SHP77 treated with DMSO at 0.1 percent for 48 hours (cell line): ENCODE measurements at places on chromosomes 6 and 20.

DNA sequence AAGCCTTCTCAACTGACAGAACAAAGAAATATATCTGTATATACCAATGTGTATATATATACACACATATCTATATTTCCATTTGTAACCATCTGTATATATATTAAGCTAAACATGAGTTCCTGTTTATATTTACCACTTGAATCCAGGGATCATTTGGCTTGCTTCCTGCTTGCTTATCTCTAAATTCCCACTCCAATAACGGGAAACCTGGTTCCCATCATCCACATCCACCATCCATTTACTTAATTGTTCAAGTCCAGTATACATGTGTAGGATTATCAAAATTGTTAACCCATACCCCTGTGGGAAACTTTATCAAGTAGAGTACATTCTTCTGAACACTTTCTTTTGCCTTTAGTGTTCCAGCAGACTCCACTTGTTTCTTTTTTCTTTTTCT is 12.5 kb upstream of the SOX12 start:
- no peak for DNase-seq

GRCh38 chr6:165204807-165205545 is 104.4 kb downstream of the C6orf118 start:
- no peak for DNase-seq

- no peak for DNase-seq
These were observed 359.2 kb downstream of the GJA1 start for GRCh38 chr6:121794630-121795029.

DNA sequence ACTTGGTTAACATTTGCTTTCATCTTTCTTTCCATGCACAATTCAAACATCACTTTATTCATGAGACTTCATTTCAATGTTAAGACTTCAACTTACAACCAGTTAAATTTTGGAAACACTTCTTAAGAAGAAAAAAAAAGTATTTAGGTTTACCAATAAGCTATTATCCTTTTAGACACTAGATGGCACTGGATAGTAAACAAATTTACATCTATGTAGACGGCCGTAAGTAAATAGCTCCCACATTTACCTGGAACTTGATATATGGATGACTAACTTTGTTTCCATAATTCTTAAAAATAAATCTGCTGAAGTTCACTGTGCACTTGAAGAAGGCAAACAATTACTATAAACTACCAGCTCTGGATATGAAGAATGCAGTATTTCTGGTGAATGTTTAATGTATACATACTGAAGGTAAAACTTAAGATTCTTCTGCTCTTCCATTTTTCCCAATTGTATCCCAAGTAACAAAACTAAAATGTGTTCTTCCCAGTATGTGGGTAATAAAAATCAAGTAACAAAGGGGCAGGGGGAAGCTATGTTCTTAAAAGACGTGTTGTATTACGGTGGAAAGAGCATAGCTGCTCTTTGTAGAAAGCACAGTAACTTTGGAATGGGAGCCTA is 130.6 kb upstream of the C6orf118 start:
- DNase-seq = no peak

DNA sequence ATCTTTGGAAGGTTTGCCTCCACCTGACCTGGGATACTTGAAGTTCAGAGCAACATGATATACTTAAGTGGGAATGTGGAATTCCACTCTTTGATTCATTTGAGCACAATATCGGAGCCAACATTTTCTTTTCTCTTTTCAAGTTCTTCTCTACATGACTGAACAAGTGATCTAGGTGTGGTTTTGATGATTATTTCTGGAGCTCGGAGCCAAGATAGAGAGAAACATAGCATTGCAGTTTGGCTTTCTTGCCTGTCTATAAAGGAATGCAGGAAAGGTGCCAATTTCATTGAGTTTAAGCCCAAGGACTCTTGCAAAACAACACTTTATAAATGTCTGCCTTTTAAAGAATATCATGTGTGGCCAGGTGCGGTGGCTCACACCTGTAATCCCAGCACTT is 124.2 kb upstream of the FAM83B start:
- no peak for DNase-seq

DNA sequence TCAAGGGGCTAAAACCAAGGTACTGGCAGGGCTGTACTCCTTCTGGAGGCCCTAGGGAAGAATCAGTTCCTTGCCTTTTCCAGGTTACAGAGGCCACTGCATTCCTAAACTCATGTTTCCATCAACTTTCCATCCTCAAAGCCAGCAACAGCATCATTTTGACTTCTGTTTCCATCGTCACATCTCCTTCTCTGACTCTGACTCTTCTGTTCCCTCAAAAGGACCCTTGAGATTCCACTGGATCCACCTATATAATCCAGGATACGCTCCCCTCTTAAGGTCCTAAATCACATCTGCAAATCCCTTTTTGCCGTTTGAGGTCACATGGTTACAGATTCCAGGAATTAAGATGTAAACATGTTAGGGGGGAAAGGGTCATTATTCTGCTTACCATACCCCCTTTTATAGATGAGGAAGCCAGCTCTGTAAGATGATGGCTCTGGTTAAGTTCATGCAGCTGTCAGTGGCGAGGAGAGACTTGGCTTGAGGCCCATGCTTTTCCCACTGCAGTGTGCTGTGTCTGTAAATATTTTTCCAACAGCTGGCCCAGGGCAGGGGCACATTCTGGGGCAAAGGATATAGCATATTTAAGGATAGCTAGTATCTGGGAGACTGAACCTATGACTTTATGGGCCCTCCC is 114.6 kb downstream of the TNFRSF21 start:
- DNase-seq = peak; percentile 29

DNA sequence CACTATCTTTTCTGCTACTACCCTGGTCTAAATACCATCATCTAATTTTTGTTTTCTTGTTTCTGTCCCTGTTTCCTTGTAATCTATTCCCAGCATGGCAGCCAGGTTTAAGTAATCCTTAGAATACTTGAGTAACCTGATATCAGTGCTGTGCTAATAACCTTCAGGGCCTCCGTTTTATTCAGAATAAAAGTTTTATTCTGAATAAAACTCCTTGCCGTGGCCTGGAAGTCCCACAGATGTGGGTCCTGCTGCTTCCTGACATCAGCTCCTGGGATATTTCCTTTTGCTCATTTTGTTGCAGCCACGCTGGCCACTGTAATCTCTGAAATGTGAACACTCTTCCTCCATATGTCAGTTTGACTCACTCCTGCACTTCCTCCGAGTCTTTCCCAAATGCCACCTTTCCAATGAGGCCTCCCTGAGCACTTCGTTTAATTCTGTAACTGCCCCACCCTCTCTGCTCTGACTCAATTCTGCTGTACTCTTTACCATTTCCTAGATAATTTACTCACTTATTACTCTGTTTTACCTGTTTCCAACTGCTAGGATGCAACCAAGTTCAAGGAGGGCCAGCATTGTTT is 114.0 kb upstream of the FOXA2 start:
- no peak for DNase-seq

- DNase-seq = no peak
These were observed 486.3 kb upstream of the MARCKS start for GRCh38 chr6:113370508-113371502.

DNA sequence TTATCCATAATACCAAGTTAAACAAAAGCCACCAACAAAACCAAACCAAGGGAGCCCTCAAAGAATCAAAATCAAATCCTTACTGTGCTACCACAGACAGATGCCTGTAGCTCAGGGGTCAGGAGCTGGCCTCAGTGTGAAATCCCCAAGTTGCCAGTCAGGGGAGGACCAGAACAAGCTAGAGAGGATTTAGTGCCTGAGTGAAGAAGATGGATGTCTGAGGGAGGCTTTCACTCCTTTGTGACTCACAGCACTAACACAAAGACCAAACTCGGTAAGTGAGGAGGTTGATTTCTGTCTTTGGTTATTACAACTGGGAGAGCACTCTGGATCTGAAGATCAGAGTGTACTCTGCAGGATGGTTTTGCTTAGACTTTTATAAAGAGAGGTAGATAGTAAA is 189.9 kb upstream of the ZNF184 start:
- DNase-seq = no peak

DNA sequence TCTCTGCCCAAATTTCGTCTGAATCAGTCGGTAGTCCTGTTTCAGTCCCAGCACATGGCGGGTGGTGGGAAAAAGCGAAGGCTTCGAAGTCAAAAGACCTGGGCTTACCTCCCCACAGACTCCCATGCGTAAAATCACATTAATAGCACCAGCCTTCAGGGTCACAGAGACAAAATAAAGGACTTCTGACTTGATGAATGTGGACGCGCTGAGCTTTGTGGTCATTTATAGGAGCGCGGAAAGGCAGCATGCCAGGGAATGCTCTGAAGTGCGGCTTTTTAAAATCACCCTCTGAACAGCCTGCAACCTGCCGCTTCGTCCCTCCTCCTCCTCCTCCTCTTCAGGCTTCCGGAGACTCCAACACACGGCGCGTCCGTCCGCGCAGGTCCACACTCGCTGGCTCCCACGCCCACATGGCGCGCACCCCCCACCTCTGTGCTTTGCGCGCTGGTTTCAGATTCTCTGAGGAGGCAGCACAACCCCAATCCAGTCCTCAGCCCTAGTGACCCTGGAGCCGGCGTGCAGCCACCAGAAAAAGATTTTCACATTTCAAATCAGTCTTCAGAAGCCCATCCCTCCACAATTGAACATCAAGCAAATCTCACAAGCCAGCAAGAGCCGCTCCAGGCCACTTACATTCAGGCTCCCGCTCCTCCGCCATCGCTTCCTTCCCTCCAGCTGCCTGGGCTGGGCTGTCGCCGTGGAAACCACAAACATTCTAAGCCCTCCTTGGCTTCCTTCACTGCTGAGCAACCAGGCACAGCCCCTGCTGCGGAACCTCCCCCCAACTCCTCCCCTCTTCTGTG is at the start of gene C6orf118:
C6orf118 (minus strand) TSS at position 680 of the 806 bp plus-strand sequence; CDS start at position 661, 19 bp downstream.
- DNase-seq = peak; percentile 49
